Stimulated activated CD8-positive, alpha-beta memory T cell treated with anti-CD3 and anti-CD28 coated beads, Interleukin-7, amount 100 ng/mL, for 1 hour (primary cell): ENCODE measurements at places on chromosomes 4 and X.

DNA sequence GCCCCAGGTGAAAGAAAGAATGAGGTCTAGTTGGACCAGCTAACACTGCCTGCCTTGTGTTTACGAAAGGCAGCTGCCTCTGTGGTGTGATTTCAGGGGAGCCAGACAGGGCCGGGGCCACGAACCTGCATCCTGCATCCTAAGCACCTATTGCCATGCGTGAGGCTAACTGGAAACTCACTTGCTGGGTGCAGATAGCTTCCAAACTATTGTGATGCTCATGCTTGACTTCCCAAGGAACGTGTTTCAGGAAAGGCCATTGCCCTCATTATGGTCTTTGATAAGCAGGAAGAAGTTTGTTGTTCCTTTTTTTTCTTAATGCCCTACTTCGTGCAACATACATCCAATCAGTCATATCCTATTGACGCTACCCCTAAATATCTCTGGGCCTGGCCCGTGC lies 2.3 kb upstream of the IRF2 start:
- DNase-seq = no peak

GRCh38 chr4:31015123-31015522 lies 295.0 kb downstream of the PCDH7 start:
- no peak for DNase-seq

GRCh38 chr4:61212788-61213187 lies 12.7 kb downstream of the ADGRL3 start:
- DNase-seq = no peak

- DNase-seq = no peak
These were observed 66.6 kb downstream of the EDNRA start for GRCh38 chr4:147547314-147548056.

- DNase-seq = no peak
These were observed 22.7 kb downstream of the BST1 start for GRCh38 chr4:15725608-15726007.

DNA sequence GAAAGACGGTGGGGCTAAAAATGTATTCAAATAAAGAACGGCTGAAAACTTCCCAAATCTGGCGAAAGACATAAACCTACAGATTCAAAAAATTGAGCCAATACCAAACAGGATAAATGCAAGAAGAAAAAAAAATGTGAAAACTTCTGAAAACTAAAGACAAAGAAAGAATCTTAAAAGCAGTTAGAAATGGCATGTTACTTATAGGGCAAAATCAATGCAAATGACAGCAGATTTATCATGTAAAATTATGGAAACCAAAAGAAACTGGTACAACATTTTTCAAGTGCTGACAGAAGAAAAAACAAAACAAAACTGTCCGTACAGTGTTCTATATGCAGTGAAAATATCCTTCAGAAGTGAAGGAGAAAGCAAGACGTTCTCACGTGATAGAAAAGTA lies 239.0 kb downstream of the PDGFC start:
- no peak for DNase-seq

DNA sequence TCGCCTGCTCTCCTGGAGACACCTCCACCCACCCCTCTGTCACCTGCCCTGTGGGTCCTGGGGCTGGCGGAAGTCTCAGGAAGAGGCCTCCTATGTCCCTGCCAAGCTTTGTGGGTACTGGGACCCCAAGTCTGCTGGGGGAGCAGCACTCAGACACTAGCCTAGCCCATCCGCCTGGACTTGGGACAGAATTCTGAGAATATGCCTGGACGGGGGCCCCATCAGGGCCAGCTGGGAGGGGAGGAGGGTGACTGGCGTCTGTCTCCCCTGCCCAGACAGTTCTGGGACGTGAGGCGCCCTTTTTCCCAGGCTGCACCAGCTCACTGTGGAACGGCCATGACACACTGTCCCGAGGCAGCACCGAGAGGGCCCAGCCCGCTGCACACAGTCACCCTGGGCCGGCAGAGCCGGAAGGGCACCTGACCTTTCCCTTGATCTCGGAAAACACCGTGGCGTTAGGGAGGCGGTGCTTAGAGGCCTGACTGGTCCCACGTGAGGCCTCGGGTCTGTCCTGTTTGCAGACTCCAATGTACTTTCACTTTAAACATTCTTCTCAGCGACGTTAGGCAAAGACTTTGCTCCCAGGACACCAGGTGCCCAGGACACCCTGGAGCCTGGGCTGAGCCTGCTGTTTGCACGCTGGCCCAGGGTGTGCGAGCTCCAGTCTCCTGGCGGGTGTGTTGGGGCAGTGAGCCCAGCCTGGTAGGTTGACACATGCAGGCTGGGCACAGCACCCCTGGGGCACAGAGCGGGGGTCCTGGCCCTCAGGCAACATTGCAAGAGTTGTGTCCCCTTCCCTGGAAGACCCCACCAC lies 700 bp downstream of the SLC26A1 start:
- no peak for DNase-seq

GRCh38 chr4:136737066-136737465 lies 795.2 kb downstream of the PCDH18 start:
- no peak for DNase-seq

- no peak for DNase-seq
These were observed 566.2 kb downstream of the DACH2 start for GRCh38 chrX:86714441-86714840.

DNA sequence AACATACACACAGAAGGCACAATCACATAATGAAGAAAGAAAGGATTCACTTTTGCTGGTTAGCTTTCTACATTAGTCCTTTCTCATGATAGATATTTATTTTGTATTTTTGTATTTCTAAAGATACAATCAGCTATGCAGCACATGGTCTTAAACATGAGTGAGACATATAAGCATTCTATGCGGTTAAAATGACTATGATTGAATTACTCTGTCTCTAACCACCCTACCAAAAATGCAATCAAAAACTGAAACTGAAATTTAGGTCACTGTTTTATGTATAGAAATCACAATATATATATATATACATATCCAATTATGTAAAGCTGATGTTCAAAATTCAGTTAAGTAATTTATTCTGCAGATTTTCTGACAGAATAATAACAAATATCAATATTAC lies 21.9 kb downstream of the CXXC4 start:
- no peak for DNase-seq

GRCh38 chr4:139676913-139677585 lies 11.4 kb downstream of the MGST2 start:
- DNase-seq = no peak

GRCh38 chr4:25096981-25097443 lies 63.2 kb downstream of the SEPSECS start:
- DNase-seq = no peak

GRCh38 chrX:47579537-47579936 lies 2.7 kb upstream of the TIMP1 start:
- no peak for DNase-seq

GRCh38 chr4:54898056-54898562 lies 227.3 kb downstream of the KDR start:
- no peak for DNase-seq

GRCh38 chr4:80311130-80311529 lies 24.4 kb upstream of the CFAP299 start:
- no peak for DNase-seq

DNA sequence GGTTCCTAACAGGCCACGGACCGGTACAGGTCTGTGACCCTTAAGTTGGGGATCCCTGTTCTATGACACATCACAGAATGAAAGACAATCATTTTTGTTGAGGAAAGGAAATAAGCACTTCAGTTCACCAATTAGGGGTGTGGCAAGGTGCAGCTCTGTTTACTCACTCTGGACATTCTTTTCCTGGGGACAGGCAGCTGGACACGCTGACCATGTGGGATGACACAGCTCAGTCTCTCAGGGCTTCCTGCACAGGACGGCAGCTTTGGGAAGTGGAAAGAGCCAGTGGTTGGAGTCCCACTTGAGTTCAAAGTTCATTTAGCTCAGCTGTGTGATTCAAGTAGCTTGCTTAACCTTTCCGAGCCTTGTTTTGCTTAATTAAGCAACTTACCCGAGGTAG lies 55.7 kb downstream of the NDNF start:
- DNase-seq = no peak

- DNase-seq = no peak
These were observed 9.5 kb downstream of the GAB1 start for GRCh38 chr4:143346206-143346605.

DNA sequence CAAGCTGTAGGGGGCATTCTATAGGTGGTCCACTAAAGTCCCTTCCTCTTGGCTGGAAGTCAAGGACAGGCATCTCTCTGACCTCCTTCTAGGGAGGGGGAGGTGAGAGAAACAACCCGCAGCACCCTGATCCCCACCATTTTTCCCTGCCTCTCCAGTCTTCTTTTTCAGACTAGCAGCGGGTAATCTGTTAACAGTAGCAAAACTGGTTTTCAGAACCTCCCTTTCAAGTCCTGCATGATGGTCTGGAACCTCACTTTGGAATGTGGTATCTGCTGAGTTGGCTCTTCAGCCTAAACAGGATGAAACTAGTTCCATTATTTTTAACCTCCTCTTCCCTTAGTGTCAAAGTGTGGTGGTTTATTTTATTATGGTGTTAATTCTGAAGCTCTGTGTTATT lies 196.0 kb downstream of the NWD2 start:
- DNase-seq = no peak

GRCh38 chr4:185093603-185094002 lies 49.5 kb upstream of the SLC25A4 start:
- no peak for DNase-seq

DNA sequence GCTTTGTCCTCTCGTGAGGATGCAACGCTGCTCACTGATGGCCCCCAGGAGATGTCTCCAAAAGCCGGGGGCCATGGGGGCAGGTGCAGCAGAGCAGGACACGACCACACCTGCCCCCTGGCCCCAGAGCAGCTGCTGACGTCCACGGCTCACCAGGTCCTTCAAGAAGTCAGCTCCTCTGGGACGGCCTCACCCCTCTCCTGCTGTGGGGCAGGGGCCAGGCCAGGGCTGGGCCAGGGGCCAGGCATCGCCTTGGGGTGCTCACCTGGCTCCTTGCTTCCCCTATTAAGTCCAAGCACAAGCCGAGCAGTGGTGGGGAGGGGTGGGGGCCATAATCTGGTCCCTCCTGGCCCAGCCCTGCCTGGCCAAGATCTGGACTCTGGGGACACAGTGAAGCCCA lies 28.6 kb upstream of the MXD4 start:
- DNase-seq = no peak

DNA sequence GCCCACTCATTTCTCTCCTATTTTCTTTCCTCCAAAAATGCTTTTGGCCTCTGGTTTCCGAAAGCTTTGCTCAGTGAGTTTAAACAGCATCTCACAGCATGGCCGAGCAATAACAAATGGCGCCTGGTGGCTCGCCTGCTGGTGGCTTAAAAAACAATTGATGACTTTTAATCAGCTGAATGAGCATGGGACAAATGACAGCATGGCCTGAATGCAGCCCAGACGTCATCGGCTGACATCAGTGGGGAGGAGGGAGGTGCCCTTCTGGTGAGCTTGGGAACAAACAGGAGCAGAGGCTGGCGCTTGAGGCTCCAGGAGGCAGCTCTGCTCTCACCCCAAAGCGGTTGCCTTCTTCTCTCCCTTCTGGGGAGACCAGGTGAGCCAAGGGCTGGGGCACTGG lies 286.4 kb downstream of the BCOR start:
- no peak for DNase-seq

GRCh38 chrX:107758231-107758766 lies 17.3 kb downstream of the TSC22D3 start:
- no peak for DNase-seq
